ENCODE measurements at places on chromosomes 16 and 17. TPM values are rescaled to one million over a fixed set of nuclear protein-coding genes. Genes with fewer than 3 reads are reported as not detected.
A peak's percentile ranks its signal among the peaks of the same experiment; 100 is the strongest.

The CALB2 gene
- total RNA-seq = not detected

DNA sequence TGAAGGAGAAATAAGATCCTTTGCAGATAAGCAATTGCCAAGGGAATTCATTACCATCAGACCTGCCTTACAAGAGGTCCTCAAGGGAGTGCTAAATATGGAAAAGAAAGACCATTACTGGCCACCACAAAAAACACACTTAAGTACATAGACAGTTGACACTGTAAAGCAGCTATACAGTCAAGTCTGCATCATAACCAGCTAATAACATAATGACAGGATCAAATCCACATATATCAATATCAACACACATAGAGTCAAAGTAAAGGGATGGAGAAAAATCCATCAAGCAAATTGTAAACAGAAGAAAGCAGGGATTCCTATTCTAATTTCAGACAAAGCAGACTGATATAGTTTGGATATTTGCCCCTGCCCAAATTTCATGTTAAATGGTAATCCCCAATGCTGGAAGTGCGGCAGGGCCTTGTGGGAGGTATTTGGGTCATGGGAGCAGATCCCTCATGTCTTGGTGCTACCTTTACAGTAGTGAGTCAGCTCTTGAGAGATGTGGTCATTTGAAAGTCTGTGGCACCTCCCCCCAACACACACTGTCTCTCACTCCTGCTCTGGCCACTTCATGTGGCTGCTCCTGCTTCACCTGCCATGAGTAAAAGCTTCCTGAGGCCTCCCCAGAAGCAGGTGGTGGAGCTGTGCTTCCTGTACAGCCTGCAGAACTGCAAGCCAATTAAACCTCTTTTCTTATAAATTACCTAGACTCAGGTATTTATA, 32.8 kb downstream of the TANC2 start:
- H3K4me1 ChIP-seq = peaks cover 5% of the 10 kb centered on the region
- no peaks in the 10 kb centered on the region for H3K36me3 ChIP-seq
- H3K27me3 ChIP-seq = no peaks in the 10 kb centered on the region
- DNase-seq = no peak

GRCh38 chr17:58694826-58695225, 2.4 kb downstream of the RAD51C start:
- no peak overlapping the region for H3K4me3 ChIP-seq
- H3K4me1 ChIP-seq = peaks cover 25% of the 10 kb centered on the region

- no peaks in the 10 kb centered on the region for H3K4me1 ChIP-seq
- DNase-seq = peak; percentile 65
- no peak overlapping the region for H3K4me3 ChIP-seq
- no peak overlapping the region for H3K27ac ChIP-seq
Measured at GRCh38 chr16:48526058-48526957, 83.7 kb downstream of the N4BP1 start.

The TBX4 gene
- not detected for total RNA-seq

DNA sequence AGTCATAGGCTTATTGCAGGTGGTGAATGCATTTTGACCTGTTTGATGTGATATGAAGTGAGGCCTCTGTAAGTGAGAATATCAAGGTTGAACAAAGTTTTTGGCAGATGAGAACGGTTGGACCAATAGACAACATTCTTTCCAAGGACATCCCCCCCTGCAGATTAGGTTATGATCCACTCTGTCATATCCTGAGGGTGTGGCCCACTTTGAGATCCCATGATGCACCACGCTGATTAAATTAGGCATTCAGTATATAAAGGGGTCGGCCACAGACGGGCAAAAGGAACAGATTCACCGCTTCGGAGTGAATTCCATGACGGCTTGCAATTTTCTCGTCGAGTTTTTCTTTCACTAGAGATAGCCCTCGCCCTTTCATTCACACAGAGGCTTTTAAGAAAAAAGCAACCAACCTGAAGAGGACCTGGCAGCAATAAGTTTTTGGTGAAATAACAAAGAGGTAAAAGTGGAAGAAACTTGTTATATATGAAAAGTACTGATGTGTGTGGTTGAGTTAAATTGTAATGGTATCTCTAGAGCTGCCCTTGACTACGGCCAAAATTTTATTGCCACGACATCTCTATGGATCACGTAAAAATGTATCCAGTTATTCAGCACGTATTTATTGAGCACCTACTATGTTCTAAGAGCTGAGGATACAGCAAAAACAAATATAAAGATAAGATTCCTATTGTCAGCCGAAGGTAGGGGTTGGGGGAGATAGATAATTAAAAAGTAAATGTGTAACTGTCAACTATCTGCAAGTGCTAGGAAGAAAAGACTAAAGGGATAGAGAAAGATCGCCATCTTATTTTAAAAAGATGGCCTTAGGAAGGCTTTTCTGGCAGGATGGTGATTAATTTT, 1.7 kb upstream of the RBBP6 start:
- peaks cover 5% of the 10 kb centered on the region for H3K4me1 ChIP-seq
- peaks cover 26% of the 10 kb centered on the region for H3K36me3 ChIP-seq
- H3K27ac ChIP-seq = no peak overlapping the region
- H3K27me3 ChIP-seq = no peaks in the 10 kb centered on the region

The SMPD3 gene
- 0.07 TPM for total RNA-seq

DNA sequence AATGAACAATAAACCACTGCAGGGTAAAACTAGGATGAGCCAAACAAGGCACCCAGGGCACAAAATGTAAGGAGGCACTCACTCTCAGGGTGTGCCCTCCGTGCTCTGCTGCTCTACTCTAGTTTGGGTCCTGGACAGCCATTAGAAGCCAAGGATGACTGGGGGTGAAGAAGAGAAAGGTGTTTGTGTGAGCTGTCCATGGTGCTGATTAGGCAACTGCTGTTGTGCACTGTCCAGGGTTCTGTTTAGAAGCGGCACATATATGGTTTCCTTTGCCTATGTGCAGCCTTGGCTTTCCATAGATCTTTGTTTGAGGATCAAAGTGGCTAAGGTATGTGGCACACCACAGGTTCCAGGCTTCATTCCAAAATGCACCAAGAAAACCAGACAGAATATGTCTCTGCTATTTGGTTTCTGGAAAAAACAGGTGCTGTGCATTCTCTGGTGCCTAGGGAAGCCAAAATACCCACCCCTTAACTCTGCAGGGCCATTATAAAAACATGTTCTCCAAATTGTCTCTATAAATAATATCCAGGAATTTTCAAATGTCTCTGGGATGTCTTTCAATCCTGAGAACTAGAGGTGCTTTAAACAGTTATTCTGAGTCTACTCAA, 123.5 kb downstream of the CBLN1 start:
- H3K4me3 ChIP-seq = no peak overlapping the region
- peak; percentile 12 for DNase-seq
- no peaks in the 10 kb centered on the region for H3K27me3 ChIP-seq

The FZD2 gene
- total RNA-seq = not detected

- H3K36me3 ChIP-seq = no peaks in the 10 kb centered on the region
- H3K27ac ChIP-seq = no peak overlapping the region
- no peak for DNase-seq
- peaks cover 2% of the 10 kb centered on the region for H3K4me1 ChIP-seq
- no peaks in the 10 kb centered on the region for H3K27me3 ChIP-seq
Measured at GRCh38 chr17:80198144-80198661, 21.9 kb downstream of the SGSH start.

Data from activated CD4-positive, alpha-beta memory T cell treated with anti-CD3 and anti-CD28 coated beads for 36 hours (primary cell).